ENCODE measurements at places on chromosomes 5 and 9. TPM values are rescaled to one million over a fixed set of nuclear protein-coding genes. Genes with fewer than 3 reads are reported as not detected.

GRCh38 chr9:124443625-124444024 is 6.6 kb upstream of the ADGRD2 start:
- DNase-seq, result no peak

DNA sequence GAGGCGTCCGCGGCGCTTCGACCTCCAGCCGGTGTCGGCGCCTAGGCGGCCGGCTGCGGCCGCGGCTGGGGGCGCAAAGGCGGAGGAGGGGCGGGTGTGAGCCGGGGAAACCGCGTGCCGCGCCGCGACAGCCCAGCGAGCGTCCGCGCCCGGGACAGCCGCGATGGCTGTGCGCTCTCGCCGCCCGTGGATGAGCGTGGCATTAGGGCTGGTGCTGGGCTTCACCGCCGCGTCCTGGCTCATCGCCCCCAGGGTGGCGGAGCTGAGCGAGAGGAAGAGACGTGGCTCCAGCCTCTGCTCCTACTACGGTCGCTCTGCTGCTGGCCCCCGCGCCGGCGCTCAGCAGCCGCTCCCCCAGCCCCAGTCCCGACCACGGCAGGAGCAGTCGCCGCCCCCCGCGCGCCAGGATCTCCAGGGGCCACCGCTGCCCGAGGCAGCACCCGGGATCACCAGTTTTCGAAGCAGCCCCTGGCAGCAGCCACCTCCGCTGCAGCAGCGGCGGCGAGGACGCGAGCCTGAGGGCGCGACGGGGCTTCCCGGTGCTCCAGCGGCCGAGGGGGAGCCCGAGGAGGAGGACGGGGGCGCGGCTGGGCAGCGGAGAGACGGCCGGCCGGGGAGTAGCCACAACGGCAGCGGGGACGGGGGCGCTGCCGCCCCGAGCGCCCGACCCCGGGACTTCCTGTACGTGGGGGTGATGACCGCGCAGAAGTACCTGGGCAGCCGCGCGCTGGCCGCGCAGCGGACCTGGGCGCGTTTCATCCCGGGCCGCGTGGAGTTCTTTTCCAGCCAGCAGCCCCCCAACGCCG is 605 bp downstream of the CHSY3 start:
- no peak for DNase-seq

Gene MLANA
- not detected for total RNA-seq

- no peak for DNase-seq
Observed at GRCh38 chr5:35306716-35307365, 76.6 kb upstream of the PRLR start.

GRCh38 chr9:8679371-8679822 is 879.8 kb upstream of the DMAC1 start:
- no peak for DNase-seq

DNA sequence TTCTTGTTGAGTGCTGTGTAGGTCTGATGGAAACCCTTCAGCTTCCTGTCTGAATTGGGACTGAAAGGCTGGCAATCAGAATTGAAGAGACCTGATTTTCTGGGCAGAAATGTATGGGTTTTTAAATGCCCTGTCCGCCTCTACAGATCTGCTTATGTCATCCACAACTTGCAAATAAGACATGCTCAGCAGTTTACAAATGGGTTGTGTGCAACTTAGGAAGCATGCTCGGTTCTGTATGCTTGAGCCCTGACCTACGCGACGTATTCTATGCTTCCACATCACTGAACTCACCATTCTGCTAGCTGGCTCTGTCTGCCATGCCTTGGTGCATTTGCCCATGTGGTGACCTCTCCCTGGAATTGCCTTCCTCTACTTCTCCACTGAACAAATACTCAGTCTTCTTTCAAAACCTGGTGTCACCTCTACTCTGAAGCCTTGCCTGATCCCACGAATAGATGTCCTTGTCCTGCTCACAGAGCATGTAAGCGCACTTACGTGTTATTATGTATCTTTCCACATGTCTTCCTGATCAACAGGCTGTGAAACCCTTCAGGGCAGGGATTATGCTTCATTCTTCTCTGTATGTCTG is 194.2 kb downstream of the ERCC6L2 start:
- DNase-seq, result no peak

- peak; percentile 74 for DNase-seq
Observed at GRCh38 chr9:129584136-129584535, 36.8 kb downstream of the C9orf50 start.

GRCh38 chr5:96781031-96781971 is 26.4 kb downstream of the ERAP1 start:
- DNase-seq, result peak; percentile 70

DNA sequence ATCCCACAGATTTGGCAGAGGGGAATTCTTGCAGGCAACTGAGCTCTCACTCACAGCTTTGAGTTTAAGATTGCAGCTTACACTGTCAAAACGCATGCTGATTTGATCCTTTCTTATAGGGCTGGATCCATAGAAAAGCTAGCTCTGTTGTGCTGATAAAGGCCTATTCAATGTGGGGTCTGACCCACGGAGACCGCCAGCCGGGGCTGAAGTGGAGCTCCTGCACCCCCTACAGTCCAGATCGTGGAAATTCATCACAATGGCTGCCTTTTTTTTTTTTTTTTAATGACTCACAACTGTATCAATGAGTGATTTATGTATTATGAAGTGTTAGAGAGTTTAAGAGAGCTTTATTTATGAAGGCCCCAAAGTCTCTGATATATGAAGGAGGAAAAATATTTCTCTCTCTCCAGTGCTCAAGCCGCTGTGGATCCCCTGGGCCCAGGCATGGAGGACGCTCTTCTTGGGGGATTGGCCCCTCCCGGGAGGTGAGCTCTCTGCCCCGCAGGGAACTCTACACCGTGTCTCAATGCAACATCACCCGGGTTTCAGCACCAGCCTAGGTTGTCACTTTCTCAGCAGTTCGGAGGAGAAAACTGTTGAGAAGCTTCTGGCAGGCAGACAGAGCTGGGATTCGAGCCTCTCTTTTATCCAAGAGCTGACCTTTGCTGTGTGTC is 700.2 kb downstream of the IRX1 start:
- DNase-seq, result peak; percentile 44

DNA sequence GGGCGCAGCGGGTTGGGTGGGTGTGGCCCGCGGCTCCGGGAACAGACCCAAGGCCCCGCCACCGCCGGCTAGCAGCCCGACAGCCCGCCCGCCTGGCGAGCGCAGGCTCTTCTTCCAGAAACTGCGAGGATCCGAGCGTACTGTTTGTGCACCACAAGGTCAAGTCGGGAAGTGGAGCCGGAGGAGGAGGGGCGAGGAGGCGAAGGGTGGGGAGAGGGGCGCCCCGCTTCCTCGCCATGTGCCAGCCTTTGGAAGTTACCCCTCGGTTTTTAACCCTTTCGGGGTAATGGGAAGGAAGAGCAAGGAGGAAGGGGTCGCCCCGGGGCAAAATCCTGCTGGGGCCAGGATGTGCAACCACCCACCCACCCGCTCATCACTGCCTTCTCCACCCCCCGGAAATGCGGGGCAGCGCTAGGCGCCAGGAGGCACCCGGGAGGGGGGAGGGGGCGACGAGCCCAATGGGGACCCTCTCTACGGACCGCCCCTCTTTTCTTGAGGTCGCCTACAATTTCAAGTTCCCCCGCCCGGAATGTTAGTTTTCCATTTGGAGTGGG is 1.1 kb upstream of the JADE2 start:
- DNase-seq, result peak; percentile 77

GRCh38 chr9:136153381-136154065 is 34.8 kb upstream of the TMEM250 start:
- DNase-seq, result no peak

GRCh38 chr9:121838746-121839669 is 187.6 kb downstream of the DAB2IP start:
- DNase-seq, result no peak

DNA sequence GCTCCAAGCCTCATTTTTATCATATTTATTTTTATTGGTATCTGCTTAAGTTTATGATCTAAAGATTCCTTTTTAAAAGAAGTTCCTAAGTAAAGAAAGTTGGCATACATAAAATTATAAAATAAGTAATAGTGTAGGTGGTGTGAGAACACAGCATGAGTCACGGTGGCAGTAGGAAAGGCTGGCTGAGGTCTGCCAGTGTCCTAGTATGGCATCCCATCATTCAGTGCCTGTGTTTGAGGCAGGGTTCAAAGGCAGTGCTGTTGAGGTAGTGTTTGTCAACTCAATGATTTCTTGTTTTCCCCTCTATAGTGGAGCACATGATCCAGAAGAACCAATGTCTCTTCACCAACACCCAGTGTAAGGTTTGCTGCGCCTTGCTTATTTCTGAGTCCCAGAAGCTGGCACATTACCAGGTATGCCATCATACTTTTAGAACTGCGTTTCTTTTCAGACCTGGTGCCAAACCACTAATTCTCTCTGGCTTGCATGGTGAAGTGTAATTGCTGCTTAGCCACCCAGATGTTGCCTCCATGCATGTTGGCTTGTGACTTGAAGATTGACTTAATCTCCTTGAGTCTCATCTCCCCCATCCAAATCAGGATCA is 18.4 kb downstream of the ZNF346 start:
- no peak for DNase-seq

DNA sequence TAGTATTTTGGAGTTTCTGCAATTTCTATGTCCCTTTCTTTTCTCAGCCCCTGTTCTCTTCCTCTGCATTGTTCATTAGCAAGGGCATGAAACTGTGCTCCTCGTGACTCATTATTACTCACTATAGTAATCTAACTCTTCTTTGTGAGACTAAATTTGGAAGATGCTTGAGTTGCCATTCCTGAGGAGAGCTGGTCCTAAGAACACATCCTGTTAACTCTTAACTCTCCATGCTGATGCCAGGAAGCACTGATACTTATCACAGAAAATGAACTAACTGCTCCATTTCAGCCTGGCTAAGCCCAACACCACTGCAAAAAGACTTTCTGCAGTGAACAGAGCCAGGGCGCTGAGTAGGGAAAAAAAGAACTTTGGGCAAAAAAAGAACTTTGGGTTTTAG is 10.6 kb upstream of the CSNK1A1 start:
- DNase-seq, result peak; percentile 97

GRCh38 chr9:21812415-21812814 is 10.0 kb downstream of the MTAP start:
- DNase-seq, result peak; percentile 78

DNA sequence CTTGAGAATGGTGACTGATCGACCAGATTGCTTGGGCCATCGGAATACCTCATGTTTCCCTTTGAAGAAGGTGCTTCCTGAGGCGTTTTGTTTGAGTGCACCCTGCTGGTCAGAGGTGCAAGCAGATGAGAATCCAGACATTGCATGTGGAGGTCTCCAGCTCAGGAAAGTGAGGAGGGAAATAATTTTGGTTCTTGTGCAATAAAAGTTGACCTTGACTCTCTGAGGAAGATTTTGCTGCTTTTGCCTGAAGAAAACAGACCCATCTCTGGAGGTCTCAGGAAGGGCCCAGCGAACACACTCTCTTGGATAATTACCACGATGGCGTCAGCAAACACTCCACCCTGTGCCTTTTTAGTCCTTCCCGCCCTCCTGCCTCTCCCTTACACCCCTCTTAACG is 69.7 kb downstream of the GRAMD2B start:
- no peak for DNase-seq

DNA sequence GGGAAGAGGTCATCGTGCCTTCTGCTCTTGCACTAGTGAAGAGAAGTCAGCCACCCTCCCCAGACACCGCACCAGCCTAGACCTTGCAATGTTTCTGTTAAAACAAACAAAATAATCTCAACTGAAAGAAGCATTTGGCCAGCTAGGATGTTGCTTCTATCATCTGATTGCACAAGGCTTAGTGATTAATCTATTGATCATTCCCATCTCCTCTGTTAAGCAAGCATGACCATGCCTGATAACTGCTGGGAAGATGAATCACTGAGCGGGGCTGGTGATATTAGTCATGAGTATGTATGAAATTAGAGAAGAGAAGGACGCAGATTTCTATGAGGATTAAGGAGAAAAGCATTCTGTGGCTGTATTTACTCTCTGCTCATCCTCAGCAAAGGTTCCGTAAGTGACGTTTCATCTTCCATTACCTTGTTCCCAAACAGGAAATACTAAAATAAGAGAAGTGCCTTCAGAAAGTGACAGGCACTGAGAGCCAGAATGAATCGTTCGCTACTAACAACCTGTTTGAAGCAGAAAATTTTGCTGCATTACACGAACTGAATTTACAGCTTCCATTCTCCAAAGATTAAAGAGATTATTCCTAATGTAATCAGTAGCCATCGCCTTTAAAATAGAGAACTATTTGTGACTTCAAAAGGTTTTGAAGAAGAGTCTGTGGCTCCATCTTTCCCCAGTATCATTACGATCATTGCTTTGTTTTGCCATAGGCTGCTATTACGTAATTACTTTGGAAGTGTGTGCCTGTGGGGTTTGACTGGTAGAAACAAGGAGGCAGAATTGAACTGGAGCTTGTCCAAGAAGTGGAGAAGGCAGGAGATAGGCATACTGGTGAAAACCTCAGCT is 219.1 kb downstream of the MED10 start:
- DNase-seq, result peak; percentile 97

Gene EIF4E1B
- not detected for total RNA-seq

DNA sequence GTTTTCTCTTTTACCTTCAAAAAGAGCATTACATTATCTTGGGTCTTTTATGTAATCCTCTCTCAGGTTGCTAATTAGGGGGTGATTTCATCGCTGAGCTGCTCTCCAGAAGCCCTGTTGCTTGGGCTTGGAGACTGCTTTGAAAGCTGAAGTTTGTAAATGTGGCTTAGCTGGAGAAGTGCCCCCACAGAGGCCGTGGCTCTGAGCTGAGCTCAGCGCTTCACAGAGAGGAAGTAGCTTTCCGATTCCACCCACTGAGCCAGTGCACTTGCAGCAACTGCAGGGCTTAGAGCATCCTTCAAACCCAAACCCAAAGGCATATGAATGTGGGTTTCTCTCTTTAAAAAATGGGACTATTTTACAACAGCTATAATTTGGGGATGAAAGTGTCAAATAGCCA is 13.7 kb upstream of the NXNL2 start:
- DNase-seq, result no peak

- no peak for DNase-seq
Observed at GRCh38 chr5:13816126-13816525, 128.4 kb downstream of the DNAH5 start.

DNA sequence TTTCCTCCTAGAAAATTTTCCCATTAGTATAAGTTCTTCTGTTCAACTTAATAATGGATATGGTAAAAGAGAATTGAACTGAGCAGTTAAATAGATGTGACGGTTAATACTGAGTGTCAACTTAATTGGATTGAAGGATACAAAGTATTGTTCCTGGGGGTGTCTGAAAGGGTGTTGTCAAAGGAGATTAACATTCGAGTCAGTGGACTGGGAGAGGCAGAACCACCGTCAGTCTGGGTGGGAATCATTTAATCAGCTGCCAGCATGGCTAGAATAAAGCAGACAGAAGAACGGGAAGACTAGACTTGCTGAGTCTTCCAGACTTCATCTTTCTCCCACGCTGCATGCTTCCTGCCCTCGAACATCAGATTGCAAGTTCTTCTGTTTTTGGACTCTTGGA is 689.6 kb upstream of the CDH10 start:
- DNase-seq, result no peak

- peak; percentile 76 for DNase-seq
Observed at GRCh38 chr9:115590011-115590410, 472.1 kb upstream of the TNC start.

Gene EDIL3
- total RNA-seq, result 2.4 TPM

Gene PPWD1
- 18.7 TPM for total RNA-seq

Gene PCA3
- total RNA-seq, result not detected

Gene NEUROG1
- not detected for total RNA-seq

Gene SLC34A3
- not detected for total RNA-seq
